Activated T-helper 1 cell treated with anti-CD3 and anti-CD28 coated beads, Interleukin-12 subunit alpha, Interleukin-12 subunit beta, Interleukin-2, Interleukin-4 antibody, amounts not matched to agents 30 ng/mL and 10 ng/mL and 1 ng/mL, durations not matched to agents 14 hours and 24 hours and 36 hours (primary cell): ENCODE measurements at places on chromosomes 2 and 18. TPM values are rescaled to one million over a fixed set of nuclear protein-coding genes. Genes with fewer than 3 reads are reported as not detected.

GRCh38 chr2:64502860-64503259 is 21.3 kb upstream of the AFTPH start:
- DNase-seq, result no peak

GRCh38 chr18:8952769-8953760 is 149.4 kb upstream of the NDUFV2 start:
- DNase-seq, result no peak

- DNase-seq, result no peak
These were observed 1565.6 kb upstream of the LRRTM1 start for GRCh38 chr2:81870119-81870518.

DNA sequence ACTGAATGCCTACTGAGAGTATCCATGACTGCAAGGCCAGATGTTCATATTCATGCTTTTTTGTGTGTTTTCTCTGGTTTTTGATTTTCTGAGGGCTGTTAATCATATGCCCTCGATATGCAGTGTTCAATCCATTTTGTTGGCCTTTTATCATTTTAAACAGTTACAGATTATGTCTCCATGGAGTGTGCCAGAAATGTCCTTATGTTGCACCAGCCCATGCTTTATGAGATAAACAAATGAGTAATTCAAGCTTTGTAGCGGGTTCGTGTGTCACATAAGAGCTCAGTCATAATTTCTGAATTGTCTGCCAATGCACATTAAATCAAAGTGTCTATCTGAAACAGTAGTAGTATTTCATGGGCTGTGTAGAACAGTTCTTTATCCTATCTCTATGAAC is 583.0 kb downstream of the THSD7B start:
- no peak for DNase-seq

Gene TLX2
- total RNA-seq, result 1.2 and 1.5 TPM in 2 replicates

DNA sequence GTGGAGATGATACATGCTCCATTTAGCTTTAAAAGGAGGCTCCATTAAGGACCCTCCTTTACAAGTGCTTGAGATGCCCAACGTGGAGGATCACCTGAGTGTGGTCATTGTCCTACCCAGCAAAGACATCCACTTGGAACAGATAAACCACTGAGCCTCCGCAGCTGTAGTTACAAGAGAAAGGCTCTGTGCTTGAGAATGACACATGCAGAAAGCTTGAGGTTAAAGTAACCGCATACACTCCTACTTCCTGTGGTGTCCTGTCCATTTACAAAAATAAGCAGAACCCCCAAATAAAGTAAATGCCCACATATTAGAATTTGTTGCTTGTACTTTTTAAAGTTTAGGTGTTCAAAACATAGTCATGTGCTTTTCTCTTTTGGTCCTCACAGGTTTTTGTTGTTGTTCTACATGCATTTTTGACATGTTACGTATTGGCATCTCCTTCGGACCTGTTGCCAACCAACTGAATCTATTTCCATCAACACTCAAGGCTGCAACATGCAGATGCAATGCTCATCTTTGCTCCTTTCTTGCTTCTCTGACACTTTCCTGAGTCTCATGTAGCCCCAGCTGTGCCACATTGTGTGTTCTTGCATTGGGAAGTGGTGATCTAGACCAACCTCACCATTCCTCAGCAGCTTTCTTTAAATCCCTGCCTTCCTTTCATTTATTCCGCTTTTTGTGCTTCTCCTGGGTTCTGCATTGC is 56.0 kb downstream of the SERPINB7 start:
- DNase-seq, result no peak

GRCh38 chr2:10079870-10080535 is at the start of gene CYS1:
CYS1 (minus strand) TSS chr2:10080411; CDS start chr2:10080223, 188 bp downstream.
- DNase-seq, result no peak

DNA sequence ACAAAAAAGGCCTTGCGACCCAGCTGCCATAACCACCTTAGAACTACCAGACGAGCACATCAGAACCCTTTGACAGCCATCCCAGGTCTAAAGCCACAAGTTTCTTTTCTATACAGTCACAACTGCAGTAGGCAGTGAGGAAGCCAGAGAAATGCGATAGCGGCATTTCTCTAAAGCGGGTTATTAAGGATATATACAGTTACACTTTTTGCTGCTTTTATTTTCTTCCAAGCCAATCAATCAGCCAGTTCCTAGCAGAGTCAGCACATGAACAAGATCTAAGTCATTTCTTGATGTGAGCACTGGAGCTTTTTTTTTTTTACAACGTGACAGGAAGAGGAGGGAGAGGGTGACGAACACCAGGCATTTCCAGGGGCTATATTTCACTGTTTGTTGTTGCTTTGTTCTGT is 48.8 kb downstream of the FEZ2 start:
- peak; percentile 1 for DNase-seq
